GM04503 (cell line): ENCODE measurements at places on chromosomes 7 and 10.

DNA sequence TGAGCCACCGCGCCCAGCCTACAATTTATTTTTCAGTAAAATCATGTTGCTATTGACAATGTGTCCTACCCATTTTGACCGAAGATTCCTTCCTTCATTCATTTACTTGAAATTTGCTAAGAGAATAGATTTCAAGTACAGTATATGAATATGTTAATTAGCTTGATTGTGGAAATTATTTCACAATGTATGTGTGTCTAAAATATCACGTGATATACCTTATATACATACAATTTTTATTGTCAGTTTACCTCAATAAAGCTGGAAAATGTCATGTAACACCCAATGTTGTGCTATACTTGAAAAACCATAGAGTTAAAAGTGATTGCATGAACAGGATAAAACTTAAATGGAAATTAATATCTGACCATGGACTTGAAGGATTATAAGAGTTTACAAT lies 521.7 kb upstream of the ANKRD30A start:
- DNase-seq = no peak

DNA sequence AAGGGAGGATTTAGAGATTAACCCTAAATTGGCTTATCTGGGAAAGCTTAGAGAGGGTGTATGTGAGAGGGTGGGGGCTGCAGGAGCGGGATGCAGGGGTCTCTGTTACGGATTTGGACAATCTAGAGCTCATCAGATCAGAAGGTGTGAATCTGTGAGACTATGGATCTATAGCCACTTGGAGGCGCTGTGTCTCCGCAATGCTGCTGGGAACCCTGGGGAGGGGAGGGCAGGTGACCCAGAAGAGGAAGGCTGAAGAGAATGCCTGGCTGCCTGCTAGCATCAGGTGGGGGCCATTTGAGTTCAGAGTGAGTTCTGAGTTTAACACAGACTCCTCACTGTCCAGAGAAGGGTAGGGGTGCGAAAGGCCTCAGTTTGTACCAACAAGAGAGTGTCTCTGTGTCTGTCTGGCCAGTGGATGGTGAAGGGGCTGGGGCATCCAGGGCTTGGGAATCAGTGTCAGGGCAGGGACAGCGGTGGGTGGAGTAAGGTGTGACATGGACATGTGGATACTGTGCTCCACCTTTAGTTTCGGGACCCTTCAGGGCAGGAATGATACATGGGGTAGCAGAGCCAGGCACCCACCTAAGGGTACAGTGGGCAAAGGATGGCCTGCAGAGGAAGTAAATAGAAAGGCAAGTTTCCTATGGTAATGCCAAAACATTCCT lies 187.3 kb upstream of the PRSS58 start:
- DNase-seq = no peak

DNA sequence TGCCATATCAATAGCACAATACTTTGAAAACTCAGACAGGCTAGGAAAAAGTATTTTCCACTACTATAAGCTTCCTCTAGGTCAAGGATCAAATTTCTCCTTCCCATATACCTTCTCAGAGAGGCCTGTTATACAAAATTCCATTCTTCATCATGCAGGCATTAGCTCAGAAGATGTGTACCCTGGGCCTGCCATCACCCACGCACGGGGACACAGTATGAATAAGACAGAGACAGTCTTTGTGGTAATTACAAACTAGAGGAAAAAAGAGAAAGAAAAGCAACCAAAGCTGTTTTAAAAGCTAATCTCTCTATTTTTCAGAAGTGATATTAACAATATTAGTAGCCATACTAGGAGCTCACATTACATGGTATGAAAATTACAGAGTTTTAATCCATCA lies 236.8 kb upstream of the AOAH start:
- no peak for DNase-seq

- DNase-seq = no peak
Observed at GRCh38 chr10:13959443-13960359, 371.0 kb downstream of the FRMD4A start.

DNA sequence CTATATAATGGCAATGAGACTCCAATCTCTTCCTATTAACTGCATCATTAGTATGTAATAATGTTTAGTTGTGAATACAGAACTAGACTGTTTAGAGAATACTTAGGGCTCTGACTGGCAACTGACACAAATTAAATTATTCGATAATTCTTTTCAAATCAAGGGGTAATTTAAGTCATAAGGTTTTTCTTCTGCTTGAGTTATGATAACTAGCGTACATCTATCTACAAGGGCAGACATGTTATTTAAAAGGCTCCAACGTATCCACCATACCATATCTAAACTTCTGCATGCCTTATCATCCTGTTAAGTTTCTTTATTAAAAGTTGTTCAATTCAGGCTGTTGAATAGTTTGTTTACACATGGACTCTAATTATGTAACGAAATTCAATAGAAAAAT lies 11.2 kb downstream of the SEMA3C start:
- DNase-seq = no peak

GRCh38 chr7:156673454-156673853 lies 32.9 kb downstream of the RNF32 start:
- no peak for DNase-seq

DNA sequence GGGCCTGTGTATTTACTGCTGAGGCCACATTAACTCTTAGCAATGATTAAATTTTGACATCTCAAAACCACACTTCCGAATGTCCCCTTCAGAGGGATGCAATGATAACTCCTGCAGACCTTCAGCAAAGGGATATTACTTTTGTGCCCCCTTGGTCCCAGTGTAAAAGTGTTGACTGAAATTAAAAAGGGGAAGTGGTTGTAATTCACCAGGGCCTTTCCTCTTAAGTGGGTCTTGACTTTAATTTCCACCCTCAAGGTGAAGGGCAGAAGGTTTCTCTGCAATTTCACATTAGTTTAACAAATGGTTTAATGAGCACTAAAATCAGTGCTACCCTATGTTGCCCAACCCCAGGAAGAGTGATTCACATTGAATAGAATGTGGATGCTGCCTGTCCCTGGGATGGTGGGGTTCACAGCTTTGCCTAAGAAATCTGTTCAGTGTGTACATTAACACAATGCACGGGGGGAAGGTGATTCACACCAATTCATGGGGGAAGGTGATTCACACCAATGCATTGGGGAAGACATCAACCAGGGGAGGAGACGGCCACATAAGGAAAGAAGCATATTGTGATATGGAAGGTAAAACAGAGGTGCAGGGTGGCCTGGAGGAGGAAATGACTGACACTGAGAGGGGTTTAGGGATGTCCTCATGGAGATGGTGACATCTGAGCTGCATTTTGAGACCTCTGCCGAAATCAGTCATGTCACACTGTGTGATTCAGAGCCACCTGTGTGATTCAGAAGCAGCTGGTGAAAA lies 19.4 kb upstream of the TNS3 start:
- DNase-seq = peak; percentile 68

DNA sequence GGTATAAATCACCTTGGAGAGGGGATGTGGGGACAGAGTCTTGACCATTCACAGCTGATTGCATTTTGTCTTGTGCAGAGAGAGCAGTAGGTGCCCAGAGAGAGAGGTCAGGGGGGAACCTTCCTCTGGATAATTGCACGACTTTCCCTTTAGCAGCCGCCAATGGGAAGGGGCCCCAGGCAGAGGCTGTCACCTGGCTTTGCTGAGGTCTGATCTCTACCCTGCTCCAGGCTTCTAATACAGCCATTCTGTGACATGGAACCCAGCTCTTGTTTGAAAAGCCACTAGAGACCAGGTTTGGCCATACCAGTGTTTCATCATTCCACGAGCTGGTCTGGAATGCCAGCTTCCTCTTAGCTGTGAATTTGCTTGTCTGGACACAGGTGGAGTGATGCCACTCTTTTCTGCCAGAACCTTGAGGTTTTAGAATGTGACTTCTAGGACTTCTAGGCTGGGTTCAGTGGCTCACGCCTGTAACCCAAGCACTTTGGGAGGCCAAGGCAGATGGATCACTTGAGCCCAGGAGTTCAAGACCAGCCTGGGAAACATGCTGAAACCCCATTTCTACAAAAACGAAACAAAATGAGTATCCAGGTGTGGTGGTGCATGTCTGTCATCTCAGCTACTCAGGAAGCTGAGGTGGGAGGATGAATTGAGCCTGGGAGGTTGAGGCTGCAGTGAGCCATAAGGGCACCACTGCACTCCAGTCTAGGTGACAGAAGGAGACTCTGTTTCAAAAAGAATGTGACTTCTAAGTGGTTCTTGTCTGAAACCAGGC lies 159.9 kb downstream of the CAMK1D start:
- no peak for DNase-seq

- DNase-seq = no peak
Observed at GRCh38 chr10:71064413-71065118, 147.8 kb upstream of the UNC5B start.

GRCh38 chr7:71129126-71129525 lies 2.8 kb upstream of the GALNT17 start:
- DNase-seq = no peak

DNA sequence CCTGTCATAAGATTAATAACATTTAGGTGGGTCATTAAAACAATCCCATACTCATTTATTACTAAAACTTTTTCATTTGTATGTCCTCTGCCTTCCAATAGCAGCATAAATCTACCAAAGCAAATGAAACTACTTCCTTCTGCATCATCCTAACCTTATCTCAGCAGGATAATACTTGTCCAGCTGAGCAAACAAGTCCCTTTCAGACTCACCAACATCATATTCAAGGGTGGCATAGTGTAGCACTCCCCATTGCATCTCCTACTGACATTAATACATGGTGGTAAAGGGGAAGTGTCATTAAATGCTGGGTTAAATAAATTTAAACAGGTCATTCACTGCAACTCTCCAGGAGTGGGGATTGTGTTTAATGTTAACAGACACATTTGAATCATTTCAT lies 3.4 kb upstream of the MINDY3 start:
- DNase-seq = no peak

DNA sequence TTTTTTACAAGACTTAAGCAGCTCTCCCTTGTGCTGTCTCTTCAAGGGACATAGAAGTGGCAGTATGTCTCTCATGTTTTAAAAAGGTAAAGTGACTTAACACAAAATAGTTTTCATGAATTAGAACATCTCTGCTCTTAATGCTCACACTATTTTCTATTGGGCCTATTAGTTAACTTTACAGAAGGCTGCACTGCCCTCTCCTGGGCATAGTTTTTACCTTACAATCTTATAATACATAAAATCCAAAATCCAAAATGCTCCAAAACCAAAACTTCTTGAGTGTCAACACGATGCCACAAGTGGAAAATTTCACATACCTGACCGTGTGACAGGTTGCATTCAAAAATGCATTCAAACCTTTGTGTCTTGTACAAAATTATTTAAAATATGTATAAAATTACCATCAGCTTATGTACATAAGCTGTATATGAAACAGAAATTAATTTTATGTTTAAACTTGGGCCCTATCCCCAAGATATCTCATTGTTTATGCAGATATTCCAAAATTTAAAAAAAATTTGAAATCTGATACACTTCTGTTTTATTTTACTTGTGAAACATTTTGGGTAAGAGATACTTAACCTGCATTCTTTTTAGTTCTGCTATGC lies 25.8 kb downstream of the TES start:
- no peak for DNase-seq

DNA sequence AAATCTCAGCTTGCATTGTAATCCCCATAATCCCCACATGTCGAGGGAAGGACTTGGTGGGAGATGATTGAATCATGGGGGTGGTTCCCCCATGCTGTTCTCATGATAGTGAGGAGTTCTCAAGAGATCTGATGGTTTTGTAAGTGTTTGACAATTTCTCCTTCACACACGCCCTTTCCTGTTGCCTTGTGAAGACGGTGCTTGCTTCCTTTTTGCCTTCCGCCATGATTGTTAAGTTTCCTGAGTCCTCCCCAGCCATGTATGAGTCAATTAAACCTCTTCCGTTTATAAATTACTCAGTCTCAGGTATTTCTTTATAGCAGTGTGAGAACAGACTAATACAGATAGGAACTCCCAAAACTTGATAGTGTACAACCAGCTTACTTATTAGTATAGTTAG lies 98.6 kb downstream of the CREM start:
- no peak for DNase-seq

- DNase-seq = no peak
Observed at GRCh38 chr10:129883626-129884397, 80.3 kb downstream of the EBF3 start.

DNA sequence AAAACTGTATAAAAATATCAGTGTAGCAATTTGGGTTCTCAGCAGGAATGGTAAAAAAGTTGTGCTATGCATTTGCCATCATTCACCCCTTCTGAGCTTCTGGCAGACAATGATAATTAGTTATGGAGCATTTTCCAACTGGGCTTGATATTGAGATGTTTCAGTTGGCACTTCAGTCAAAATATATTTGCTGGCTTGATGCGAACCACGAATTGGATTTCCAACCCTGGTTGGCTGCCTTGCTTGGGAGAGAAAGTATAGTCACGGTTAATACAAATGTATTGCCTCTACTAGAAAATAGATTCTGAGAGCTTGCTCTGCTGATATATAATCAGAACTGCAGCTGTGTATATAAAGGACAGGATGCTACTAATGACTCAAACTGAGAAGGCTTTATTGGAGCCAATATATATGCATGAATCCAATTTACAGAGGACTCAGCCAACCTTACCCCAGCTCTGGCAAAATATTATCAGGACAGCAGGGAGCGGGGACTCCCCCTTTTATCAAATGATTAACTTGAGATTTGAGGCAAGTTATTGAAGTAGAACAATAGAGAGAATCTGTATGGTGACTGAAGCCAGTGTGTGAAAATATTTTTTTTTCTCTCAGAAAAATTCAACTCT lies 219.8 kb upstream of the SMIM30 start:
- no peak for DNase-seq

DNA sequence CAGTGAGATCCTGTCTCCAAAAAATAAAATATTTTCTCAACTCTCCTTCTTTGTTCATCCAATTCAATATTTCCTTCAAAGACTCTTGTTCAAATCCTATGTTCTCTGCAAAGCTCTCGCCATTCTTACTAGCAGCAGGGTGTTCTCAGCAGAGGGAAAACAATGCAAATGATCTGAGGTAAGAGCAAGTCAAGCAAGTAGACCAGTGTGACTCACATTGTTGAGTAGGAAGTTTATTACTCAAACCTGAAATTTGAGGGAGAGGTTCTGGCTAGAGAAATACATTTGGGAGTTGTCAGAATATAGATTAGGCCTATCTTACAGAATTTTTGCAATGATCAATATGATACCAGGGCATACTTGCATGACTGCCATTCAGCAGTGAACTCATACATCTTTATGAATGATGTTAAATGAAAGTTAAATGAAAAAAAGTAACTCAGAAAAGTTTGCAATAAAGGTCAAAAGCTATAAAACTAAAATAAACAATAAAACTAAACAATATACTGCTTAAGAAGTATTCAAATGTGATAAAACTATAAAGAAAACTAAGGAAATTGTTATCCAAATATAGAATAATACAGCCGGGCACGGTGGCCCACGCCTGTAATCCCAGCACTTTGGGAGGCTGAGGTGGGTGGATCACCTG lies 5.8 kb downstream of the IDE start:
- no peak for DNase-seq

GRCh38 chr10:16656895-16657294 lies 135.2 kb upstream of the C1QL3 start:
- DNase-seq = no peak

DNA sequence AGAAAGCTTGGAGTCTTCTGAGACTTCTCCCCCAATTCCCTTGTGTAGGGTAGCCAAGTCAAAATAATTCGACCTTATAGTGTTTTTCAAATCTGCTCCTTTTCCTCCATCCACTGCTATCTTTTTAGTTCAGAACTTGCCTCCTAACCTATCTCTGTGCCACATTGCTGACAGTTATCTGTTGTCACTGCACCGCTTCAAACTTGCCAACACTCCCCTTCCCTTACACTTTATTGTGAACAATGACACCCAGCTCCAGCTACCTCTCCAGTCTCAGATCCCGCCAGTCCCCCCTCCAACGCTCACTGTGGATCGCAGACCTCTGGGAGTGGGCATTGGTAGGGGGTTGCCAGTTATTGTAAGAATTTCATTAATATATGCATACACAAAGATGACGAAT lies 16.3 kb upstream of the HPS1 start:
- DNase-seq = no peak
